ENCODE measurements at places on chromosomes 4 and X.

DNA sequence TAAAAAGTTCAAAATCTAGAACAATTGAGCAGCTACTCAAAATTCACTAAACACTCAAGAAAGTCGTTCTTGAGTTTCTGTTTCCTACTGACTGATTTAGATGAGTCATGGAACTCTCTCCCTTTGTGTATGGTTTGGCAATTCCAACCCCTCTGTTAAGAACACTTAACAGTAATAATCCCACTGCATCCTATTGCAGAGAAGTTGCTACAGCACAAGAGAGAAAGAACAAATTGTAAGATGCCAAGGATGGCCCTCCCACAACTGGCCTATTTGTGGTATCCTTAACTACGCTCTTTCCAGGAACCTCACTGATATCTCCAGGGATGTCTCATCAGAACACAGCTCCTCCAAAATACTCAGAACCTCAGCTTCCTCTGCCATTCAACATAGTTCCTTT lies 701.8 kb upstream of the TENM3 start:
- no peak for DNase-seq

GRCh38 chrX:155779831-155780230 lies 101.3 kb upstream of the VAMP7 start:
- DNase-seq: no peak

GRCh38 chr4:71195924-71196323 lies 142.9 kb upstream of the SLC4A4 start:
- DNase-seq: peak; percentile 80

DNA sequence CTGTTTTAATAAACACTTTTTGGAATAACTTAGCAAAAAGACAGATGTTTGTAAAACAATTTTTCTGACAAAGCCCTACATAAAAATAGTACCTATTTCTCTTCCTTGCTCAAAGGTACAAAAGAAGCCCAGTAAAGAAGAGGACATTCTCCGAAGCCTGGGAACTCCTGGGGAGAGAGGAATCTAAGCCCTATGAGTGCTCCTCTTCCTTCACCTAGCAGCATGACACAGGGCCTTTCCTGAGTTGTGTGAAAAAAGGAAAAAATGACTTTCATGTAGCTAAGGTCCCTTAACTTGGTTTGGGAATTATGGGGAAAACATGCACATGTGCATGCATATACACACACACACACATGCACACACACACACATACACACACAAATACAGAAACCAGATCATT lies 586.9 kb downstream of the TMA16 start:
- DNase-seq: no peak

DNA sequence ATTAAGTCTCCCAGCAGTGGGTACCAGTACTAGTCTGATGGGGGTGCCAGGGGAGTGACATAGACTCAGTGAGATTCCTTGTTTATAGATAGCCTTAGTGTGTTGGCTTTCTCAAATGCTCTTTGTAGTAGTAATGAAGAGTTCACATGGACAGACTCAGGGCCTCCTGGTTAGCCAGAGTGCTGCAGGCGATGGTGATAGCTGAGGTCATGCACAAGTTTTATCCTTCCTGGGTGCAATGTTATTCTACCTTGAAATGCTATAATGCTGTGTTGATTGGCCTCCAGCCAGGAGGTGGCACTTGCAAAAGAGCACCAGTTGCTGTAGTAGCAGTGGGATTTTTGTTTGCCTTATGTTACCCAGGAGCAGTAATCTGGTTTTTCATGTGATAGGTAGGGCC lies 35.5 kb upstream of the ADH4 start:
- DNase-seq: no peak

GRCh38 chr4:132982151-132982550 lies 166.9 kb upstream of the PCDH10 start:
- DNase-seq: no peak

DNA sequence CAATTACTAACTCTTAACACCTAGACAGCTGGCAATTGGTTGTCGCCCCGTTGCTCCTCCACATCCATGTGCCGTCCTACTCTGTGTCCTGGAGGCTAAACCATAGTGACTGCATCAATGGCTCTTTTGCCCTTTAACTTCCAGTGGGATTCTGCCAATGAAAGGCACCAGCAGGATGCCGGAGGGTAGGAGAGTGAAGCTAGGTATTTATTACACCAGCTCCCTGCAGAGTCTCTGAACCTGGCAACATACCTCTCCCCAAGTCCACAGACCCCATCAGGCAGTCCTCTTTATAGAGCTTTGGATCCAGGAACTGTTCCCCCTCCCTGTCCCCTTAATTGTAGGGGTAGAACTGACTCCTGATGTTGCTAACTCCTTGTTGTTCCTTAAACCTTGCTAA lies 426.8 kb downstream of the HNRNPD start:
- no peak for DNase-seq

Data from AG08396 (cell line).